ENCODE measurements at places on chromosomes 16 and 17.

GRCh38 chr17:17400070-17400469, 76.7 kb upstream of the MED9 start:
- DNase-seq, result no peak

DNA sequence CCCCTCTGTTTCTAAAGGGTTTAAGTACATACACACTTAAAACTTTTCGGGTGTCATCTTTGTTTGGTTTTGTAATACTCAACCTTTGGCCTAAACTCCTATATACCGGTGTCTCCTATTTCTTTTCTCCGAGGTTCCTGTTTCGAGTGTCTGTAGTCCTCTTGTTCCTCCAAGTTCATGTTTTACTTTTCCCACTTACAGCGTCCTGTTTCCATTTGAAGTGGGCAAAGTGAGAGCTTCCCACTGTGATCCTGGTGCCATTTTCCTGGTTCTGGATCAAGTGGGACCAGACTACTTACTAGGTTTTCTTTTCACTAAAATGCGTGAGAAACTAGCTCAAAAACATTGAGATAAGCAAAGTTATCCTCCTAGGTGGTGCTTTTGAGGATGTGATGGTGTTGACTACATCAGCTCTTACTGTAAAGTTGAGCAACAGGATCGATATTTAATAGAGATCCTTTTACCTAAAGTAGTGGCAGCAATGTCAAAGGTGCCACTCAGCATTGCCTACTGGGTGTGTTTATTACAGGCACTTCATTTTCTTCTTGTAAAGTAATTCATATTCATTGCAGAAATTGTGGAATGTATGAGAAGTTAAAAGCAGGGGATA, 1.3 kb downstream of the PSMD3 start:
- no peak for DNase-seq

- no peak for DNase-seq
These were observed 154.6 kb downstream of the SEC14L1 start for GRCh38 chr17:77295241-77295853.

- no peak for DNase-seq
These were observed 17.0 kb upstream of the PIK3R6 start for GRCh38 chr17:8884336-8884990.

DNA sequence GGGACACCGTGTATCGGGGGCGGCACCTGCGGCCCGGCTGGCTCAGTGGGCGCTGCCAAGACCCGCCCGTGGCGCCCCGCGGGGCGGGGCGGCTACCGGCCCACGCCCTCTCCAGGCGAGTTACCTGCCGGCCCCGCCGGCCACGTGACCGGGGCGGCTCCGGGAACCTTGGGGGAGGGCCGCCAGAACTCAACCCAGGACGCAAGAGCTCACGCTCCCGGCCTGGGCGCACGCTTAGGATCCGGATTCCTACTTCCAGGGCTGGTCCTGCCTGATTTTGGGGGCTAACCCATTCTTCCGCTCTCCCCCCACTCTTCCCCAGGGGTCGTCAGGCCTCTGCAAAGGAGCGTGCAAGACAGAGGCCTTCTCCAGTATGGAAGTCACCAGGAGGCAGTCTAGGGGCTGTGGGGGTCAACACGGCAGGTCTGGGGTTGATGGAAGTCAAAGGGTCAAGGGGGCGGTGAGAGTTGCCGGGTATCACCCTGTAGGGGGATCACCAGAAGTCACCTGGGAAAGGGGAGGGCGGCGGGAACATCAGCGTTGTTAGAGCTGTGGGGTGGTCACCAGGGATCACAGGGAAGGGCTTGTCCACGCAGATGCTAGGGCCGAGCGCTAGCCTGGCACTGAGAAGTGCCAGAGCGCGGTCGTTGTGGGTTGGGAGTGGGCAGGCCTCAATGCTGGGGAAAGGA, 354 bp upstream of the ESRP2 start:
- no peak for DNase-seq

GRCh38 chr16:27489906-27490305, 59.8 kb downstream of the GTF3C1 start:
- DNase-seq, result no peak

- DNase-seq, result peak; percentile 96
These were observed 58.0 kb downstream of the ASIC2 start for GRCh38 chr17:33234930-33235685.

DNA sequence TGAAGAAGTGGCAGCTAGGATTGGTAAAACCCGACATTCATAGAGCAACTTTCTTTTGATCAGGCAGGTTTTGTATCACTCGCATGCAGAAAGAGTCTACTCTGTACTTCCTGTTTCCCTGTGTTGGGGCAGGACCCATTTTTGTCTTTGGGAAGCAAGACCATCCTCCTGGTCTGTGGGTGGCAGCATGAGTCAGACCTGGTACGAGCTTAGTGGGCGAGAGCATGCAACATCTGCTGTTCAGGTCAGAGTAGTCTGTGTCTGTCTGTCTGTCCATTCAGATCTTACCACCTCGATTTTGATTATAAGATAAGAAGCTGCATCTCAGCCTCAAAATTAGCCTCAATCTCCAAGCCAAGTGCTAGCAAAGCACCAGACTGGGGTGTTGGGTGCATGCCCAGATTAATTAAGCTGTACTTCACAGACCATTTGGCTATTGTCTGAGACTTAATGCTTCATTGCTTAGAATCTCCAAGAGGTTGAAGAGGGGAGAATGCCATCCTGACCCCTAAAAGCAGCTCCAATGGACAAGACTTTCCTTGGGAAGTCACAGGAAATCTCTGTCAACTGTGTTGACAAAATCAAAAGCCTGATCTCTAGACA, 110.9 kb downstream of the XYLT1 start:
- DNase-seq, result peak; percentile 86

Measured in MG63 (cell line).